ENCODE measurements at places on chromosomes 5 and 9. TPM values are rescaled to one million over a fixed set of nuclear protein-coding genes. Genes with fewer than 3 reads are reported as not detected.

The CDH18 gene
- 1.3 TPM for total RNA-seq

The PROB1 gene
- 5.6 TPM for total RNA-seq

The PLPPR1 gene
- total RNA-seq, result not detected

The AGXT2 gene
- not detected for total RNA-seq

The PTPN3 gene
- 1.2 TPM for total RNA-seq

The SLC6A18 gene
- not detected for total RNA-seq

The GRAMD2B gene
- 3.9 TPM for total RNA-seq

The ARHGEF37 gene
- 0.78 TPM for total RNA-seq

The LRRC19 gene
- not detected for total RNA-seq

The PCDHB11 gene
- total RNA-seq, result 1.7 TPM

The PCDHAC1 gene
- total RNA-seq, result 0.26 TPM

The FIBCD1 gene
- total RNA-seq, result 4.7 TPM

The PCDHGC5 gene
- total RNA-seq, result 1.1 TPM

Data from epithelial cell of alveolus of lung (primary cell).